Activated CD8-positive, alpha-beta memory T cell treated with anti-CD3 and anti-CD28 coated beads, Interleukin-2, amount 10 ng/mL, durations not matched to agents 7 days and 5 days (primary cell): ENCODE measurements at places on chromosomes 11 and 22. TPM values are rescaled to one million over a fixed set of nuclear protein-coding genes. Genes with fewer than 3 reads are reported as not detected.

DNA sequence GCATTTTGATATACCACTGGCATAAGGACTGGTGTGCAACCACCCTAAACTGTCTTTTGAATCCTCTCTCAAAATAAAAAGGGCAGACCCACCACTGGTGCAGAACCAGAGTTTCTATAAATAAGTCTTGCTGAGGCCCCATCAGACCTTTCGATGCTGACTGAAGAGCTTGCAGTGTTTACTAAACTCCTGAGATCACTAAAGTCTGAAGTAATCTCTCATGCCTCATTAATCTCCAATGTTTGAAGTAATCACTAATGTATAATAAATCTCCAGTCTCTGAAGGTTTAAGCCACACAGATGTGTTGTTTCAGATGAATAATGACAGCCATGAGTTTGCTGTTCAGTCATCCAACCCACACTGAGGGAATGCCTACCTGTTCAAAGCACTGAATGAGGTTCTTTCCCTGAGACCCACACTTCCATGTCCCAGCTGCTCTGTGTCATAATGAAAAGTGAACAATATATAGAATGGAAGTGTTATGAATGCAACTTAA, 50.6 kb upstream of the DEUP1 start:
- peaks cover 5% of the 10 kb centered on the region for H3K27me3 ChIP-seq
- no peaks in the 10 kb centered on the region for H3K36me3 ChIP-seq
- no peaks in the 10 kb centered on the region for H3K4me1 ChIP-seq
- H3K4me3 ChIP-seq = no peak overlapping the region
- DNase-seq = no peak

DNA sequence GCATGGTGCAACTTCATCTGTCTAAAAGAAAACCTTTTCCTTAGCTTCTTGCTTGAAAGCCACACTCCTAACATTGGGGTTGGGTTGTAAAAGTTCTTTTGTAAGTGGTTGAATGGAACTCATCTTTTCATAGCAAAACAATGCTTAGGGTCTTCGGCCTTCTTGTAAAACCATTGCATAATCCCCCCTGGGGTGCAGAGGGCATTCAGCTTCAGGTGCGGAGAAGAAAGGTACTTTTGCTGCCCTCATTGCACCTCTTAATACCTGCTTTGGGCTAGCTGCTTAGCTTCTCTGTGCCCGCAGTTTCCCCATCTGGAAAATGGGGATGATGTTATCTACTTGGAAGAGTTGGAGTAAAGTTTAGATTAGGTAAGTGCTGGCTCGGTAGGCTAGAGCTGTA, 10.1 kb downstream of the TEAD1 start:
- H3K4me1 ChIP-seq = peaks cover 7% of the 10 kb centered on the region
- no peak for DNase-seq
- H3K27ac ChIP-seq = no peak overlapping the region
- no peaks in the 10 kb centered on the region for H3K36me3 ChIP-seq
- no peak overlapping the region for H3K4me3 ChIP-seq
- peaks cover 85% of the 10 kb centered on the region for H3K27me3 ChIP-seq

DNA sequence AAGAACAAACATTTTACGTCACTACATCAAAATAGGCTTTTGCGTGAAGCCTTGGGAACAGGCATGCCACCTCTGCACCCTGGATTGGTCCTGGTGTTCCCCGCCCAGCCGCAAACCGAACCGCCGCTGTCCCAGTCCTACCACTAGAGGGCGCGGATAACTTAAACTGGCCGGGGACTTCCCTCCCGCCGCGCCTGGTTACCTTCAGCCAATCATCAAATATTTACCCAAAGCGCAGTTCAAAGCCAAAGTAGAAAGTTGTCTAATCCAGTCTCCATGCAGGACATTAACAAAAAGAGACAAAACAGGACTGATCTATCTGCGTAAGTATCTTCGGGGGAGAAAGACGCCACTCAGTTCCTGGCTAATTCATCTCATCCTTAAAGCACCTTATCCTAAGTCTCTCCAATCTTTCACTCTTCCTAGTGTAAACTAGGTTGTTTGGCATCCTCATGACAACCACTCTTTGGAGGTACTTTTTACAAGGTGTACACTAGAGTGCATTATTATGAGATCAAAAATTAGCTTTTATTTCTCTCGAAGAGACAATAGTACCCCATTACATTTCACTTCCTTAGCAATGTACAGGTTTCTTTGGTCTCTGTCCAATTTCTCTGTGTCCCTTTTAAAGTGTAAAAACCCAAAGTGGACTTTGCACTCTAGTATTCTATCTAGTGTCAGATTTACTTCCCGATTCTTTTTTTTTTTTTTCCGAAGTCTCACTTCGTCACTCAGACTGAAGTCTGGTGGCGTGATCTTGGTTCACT, 3.9 kb upstream of the CRY2 start:
- peak overlapping the region; percentile 56 for H3K27ac ChIP-seq
- H3K4me3 ChIP-seq = peak overlapping the region; percentile 16
- no peaks in the 10 kb centered on the region for H3K36me3 ChIP-seq
- peaks cover 30% of the 10 kb centered on the region for H3K4me1 ChIP-seq

The HEPHL1 gene
- not detected for total RNA-seq

The KCNE3 gene
- not detected for total RNA-seq

DNA sequence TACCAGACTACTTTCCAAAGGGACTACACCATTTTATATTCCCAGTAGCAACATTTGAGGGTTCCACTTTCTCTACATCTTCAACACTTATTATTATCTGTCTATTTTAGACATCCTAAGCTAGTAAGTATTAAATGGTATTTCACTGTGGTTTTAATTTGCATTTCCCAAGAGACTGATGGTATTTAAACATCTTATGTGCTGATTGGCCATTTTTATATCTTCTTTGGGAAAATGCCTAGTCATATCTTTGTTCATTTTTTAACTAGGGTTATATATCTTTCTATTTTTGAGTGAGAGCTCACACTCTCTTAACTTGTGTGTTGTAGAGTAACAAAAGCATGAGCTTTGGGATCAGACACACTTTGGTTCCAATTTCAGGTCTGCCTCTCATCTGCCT, 73.7 kb downstream of the PRCP start:
- DNase-seq = no peak
- H3K27me3 ChIP-seq = no peaks in the 10 kb centered on the region
- no peaks in the 10 kb centered on the region for H3K36me3 ChIP-seq
- H3K4me1 ChIP-seq = no peaks in the 10 kb centered on the region

DNA sequence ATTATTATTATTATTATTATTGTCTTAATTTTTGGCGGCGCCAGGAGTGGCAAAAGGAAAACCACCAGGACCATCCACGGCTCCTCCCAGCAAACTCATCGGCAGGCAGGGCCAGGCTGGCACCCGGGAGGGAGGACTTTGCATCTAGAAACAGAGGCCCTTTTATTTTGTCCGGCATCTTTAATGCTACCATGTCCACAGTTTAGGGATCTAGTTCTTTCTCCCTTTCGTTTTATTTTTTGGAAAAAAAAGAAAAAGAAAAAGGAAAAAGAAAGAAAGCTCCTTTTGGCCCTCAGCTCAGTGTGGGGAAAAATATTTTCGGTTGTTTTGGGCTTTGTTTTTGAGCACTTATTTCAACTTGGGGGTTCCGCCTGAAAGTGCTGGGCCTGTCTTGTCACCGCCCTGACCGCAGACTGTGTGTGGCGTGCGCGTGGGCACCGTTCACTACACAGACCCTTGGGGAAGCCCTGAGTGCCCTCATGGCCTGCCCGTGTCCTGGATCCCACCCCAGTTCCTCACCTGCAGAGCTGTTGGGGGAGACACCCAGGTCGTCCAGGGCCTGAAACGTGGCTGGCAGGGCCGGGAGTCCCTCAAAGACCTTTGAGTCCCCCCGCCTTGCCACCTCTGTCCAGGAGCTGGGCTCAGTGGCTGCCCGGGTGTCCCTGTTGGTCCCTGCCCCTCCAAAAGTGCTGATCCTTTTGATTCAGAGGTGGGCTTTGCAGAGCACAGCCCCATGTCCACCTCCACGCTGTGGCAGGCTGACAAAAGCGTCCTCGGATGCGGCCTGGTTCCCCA, 69.1 kb upstream of the PPARA start:
- no peak overlapping the region for H3K4me3 ChIP-seq
- H3K27me3 ChIP-seq = no peaks in the 10 kb centered on the region

The SHISA8 gene
- 0.30 TPM for total RNA-seq

DNA sequence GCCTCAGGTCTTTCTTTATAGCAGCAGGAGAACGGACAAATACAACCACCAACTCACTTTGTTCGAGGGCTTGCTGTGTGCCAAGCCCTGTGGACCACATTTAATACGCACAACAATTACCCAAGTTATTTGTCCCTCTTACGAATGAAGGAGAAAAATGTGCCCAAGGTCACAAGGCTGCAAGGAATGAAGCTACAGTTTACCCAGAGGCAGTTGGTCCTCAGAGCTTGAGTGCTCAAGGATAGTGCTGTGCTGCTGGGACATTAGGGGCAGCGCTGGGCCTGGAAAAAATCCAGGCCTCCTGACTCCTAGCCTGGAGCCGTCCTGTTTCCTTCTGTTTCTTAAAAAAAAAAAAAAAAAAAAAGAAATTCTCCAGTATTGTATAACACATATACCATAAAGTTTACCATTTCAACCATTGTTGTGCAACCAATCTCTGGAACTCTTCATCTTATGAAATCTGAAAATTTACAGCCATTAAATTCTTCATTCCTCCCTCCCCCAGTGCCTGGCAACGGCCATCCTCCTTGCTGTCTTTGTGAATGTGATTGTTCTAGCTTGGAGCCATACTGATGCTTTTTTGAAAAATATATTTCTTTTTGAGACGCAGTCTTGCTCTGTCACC, 1.0 kb upstream of the C11orf86 start:
- H3K27me3 ChIP-seq = no peaks in the 10 kb centered on the region
- no peaks in the 10 kb centered on the region for H3K36me3 ChIP-seq
- H3K4me3 ChIP-seq = no peak overlapping the region
- DNase-seq = no peak

GRCh38 chr11:33500861-33501479, 199.7 kb downstream of the C11orf91 start:
- H3K36me3 ChIP-seq = no peaks in the 10 kb centered on the region
- no peak overlapping the region for H3K27ac ChIP-seq
- no peak overlapping the region for H3K4me3 ChIP-seq
- H3K27me3 ChIP-seq = peaks cover 2% of the 10 kb centered on the region
- H3K4me1 ChIP-seq = no peaks in the 10 kb centered on the region
